Ecto neural progenitor cell (in vitro differentiated cells): ENCODE measurements at places on chromosomes 7 and 10.

DNA sequence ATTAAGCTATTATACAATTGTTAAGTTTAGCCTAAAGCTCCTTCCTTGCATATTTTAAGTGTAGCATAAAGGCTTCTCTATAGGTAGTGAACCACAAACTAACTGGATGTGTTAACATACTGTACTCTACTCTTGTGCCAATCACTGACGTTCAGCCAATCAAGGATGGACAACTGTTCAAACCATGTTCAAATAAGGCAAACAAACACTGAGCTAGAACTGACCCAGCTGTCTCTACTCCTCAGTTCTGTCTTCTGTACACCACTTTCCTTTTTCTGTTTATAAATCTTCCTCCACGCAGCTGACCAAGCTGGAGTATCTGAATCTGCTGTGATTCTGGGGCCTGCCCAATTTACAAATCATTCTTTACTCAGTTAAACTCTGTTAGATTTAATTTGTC, 188.7 kb upstream of the MBL2 start:
- DNase-seq: no peak

- no peak for DNase-seq
Observed at GRCh38 chr10:67837541-67838314, at the start of gene DNAJC12. DNAJC12 (minus strand) TSS chr10:67838188; CDS start chr10:67838011, 177 bp downstream.

- DNase-seq: no peak
Observed at GRCh38 chr10:12435348-12435747, 86.0 kb downstream of the CAMK1D start.

GRCh38 chr7:116836048-116836447, 26.3 kb upstream of the CAPZA2 start:
- DNase-seq: no peak

GRCh38 chr7:150845421-150845861, 6.9 kb upstream of the AOC1 start:
- DNase-seq: peak; percentile 40
